ENCODE measurements at places on chromosomes 1 and 21.

GRCh38 chr1:64574301-64574700, 104.4 kb downstream of the CACHD1 start:
- no peak for DNase-seq

GRCh38 chr1:184686540-184686939, 68.1 kb downstream of the EDEM3 start:
- DNase-seq, result no peak

GRCh38 chr1:228217551-228218344, 9.9 kb downstream of the OBSCN start:
- DNase-seq, result no peak

- DNase-seq, result no peak
These were observed 16.6 kb upstream of the CCDC181 start for GRCh38 chr1:169443923-169444322.

GRCh38 chr1:18798946-18799345, 60.5 kb downstream of the TAS1R2 start:
- no peak for DNase-seq

GRCh38 chr21:25790122-25790877, 55.5 kb downstream of the GABPA start:
- DNase-seq, result no peak

- DNase-seq, result no peak
These were observed 51.6 kb downstream of the GRIK3 start for GRCh38 chr1:36982709-36983108.

GRCh38 chr1:81412954-81413353, 387.8 kb upstream of the ADGRL2 start:
- no peak for DNase-seq

DNA sequence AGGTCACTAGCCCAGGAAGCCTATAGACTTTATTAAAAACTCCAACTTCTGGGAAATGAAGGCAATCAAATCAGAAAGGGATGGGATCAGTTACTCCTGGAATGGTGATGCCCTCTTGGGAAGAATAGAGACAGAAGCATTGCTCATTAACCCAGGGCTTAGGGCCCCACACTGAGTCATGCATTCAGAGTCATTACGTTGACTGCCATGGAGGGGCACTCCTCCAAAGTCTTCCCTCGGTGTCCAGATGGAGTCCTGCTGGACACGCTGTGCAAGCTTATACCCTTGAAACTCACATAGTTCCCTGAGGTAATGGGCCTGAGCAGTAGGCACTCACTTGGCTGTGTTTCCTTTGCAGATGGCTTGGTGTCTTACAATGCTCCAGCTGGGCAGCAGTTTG, 35.2 kb upstream of the HSD17B7 start:
- no peak for DNase-seq

DNA sequence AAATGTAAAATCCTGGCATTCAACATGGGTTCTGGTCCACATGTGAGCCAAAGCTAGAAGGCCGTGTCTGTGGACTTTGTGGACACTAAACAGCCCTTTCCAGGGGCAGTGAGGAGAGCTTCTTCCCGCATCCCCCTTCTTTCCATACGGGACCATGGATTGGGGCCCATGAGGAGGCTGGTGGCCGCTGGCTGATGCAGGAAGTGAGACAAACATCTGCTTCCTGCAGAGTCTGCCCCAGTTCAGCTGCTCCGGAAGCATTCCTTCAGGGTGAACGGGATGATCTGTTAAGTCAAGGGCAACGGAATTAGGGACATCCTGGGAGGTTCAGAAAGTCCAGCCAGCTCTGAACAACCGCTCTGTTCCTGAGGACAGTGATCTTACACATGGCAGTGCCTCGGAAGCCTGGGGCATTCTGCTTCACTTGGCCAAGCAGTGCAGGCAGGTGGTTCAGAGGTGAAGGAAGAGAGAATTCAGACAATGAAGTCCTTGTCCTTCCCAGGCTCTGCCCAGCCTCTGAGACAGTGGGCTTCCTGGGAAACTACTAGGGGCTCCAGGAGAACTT, 1.5 kb downstream of the CA6 start:
- DNase-seq, result no peak

- no peak for DNase-seq
These were observed 62.5 kb downstream of the POFUT2 start for GRCh38 chr21:45225041-45225740.

- DNase-seq, result no peak
These were observed 77.0 kb upstream of the TLR5 start for GRCh38 chr1:223219846-223220610.
